ENCODE measurements at places on chromosomes 4 and X. TPM values are rescaled to one million over a fixed set of nuclear protein-coding genes. Genes with fewer than 3 reads are reported as not detected.

GRCh38 chrX:124433186-124433585, 86.8 kb downstream of the SH2D1A start:
- no peak for DNase-seq

GRCh38 chrX:110394651-110395050, 36.0 kb downstream of the RTL9 start:
- no peak for DNase-seq

GRCh38 chr4:47373174-47373573, 90.3 kb downstream of the COMMD8 start:
- DNase-seq: no peak

DNA sequence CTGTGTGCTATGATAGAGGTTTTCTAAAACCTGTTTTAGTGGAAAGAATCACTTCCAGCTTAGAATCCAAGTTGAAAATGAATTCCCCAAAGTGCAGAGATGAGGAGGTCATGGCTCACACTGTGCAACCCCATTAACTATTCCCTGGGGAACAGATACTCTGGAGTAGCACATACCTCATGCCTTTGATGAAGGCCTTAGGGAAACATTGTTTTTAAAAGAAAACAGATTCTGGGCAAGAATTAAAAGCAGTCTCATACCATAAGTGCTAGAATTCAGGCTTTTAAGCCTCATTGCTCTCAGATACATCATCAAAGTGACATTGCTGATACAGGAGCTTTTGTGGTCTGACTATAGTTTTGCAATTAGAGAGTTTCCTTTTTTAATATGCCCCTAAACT, 115.1 kb downstream of the NDST4 start:
- no peak for DNase-seq

Gene CBLL2
- total RNA-seq: not detected

Measured in omental fat pad (tissue), 4 donors.